Right lobe of liver (tissue), 6 donors: ENCODE measurements at places on chromosomes 16 and 17.

DNA sequence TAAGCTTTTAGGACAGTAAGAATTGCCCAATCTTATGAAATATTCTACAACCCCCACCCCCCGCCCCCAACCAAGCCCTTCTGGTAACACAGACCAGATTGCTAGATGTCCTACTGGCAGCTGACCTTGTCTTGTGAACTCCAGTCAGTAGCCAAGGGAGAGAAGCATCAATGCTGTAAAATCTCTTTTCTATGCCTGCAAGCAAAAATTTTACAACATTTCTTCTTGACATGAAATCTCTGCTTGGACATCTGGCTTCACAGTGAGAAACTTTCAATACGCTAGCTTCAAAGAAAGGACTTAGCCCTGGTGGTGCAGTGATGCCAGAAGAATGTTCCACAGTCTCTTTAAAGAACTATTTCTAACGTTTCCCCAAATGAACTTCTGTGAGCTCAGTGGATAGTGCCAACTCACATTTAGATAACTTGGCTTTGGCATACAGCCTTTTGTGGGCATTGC, 169.3 kb upstream of the AXIN2 start:
- DNase-seq: no peak

DNA sequence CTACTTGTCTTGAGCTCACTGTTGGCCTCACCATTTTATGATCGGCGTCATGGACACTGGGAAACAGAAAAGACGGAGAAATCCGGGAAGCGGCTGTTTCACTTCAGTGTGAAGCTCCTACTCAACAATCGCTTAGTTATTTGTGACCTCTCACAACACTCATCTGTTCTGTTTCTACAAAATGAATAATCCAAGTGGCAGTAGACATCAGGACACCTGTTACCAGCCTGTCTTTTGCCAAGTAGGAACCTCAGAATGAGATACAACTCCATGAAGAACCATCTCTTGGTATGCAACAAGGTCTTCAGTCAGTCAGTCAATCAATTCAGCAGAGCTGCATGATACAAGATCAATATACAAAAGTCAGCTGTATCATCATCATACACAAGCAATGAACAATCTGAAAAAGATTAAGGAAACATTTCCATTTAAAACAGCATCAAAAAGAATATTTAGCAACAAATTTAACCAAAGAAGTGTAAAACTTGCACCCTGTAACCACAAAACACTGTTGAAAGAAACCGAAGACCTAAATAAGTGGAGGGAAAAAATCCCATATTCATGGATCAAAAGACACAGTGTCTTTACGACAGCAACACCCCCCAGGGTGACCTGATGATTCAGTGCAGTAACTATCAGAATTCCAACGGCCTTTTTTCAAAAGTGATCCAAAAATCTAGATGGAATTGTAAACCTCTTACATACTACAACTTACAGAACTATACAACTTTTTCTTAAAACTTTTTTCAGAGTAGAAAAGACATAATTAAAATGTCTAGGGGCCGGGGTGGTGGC, 63.4 kb downstream of the ANKRD11 start:
- no peak for DNase-seq

- no peak for DNase-seq
These were observed 125.4 kb downstream of the BCAS3 start for GRCh38 chr17:60803059-60803458.

DNA sequence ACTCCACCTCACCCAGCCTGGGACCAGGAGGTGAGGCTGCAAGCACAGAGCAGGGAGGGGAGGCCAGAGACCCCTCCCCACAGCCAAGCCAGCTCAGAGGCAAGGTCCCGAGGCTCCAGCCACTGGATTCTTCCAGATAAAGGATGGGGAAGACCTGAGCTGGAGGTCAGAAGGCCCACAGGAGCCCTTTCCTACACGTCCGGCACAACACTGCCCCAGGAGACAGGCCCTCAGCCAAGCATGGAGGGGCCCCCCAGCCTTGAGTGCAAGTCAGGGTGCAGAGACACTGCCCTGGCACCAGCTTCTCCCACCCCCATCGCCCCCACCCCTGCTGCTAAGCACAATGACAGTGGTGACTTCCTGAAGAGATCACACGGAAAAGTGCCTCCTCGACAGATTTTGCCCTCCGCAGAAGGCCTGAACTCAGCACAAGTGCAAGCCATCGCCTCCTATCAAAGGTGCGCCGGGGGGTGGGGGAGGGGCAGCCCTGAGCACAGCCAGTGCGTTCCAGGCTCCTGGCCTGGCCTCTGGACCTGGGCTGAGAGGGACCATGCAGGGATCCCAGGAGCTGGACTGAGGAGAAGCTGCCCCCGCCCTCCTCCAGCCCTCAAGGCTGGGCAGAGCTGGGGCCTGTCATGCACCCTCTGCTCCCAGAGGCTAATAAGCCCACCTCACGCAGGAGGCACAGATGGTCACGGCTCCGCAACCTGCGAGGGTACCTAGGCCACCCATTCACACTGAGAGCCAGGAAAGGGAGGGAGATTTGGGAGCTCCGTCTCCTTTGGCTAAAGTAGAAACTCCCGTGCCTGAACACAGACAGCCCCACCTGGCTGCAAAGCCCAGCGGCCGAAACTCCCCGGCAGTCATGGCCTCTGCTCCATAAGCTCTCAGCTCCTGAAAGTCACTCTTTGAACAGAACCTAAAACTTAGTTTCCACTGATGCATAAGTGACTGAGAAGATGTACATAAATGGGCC, 2.7 kb downstream of the MAFG start:
- DNase-seq: peak; percentile 87

- no peak for DNase-seq
These were observed 34.8 kb upstream of the PEMT start for GRCh38 chr17:17626151-17626805.

- DNase-seq: no peak
These were observed 232.7 kb downstream of the MAF start for GRCh38 chr16:79367822-79368221.

GRCh38 chr17:43389046-43389947, 9.5 kb upstream of the ARL4D start:
- DNase-seq: peak; percentile 88

DNA sequence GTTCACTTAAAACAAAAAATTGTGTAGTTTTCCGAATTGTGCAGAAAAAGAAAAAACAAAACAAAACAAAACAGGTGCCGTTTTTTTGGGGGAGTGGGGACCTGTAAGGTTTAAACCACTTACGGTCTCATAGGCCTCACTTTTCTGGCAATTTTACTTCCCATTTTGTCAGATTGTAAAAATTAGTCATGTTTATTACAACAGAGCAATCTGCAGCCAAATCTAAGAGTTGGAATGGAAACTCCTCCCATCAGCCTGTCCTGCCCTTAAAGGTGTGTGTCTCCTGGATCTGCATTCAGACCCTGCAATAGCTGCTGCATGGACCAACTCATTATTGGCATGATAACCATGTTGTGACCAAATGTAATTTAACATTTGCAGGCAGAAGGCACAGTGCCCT, 8.2 kb upstream of the SALL1 start:
- DNase-seq: no peak

GRCh38 chr17:32722733-32723132, 154.2 kb downstream of the MYO1D start:
- no peak for DNase-seq
